Stromal cell of bone marrow (primary cell): ENCODE measurements at places on chromosomes 4 and X.

- no peak for DNase-seq
These were observed 105.5 kb upstream of the SPOCK3 start for GRCh38 chr4:167339781-167340180.

DNA sequence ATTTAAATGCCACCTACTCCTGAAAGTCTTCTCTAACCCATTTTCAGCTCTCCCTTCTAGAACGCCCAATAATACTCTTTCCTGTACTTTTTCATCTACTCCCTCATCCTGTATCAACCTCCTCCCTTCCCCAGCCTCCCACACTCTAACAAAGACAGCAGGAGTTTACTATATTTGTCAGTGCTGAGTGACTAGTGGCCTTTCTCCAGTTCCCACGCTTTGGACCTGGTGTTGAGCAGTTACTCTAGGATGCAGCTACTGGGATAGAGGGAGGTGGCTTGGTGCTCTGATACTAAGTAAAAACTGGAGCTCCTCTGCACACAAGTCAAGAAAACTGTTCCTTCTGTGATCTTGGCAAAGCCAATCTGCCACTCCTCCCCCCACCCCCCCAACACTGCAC lies 36.1 kb upstream of the KLHL13 start:
- no peak for DNase-seq

DNA sequence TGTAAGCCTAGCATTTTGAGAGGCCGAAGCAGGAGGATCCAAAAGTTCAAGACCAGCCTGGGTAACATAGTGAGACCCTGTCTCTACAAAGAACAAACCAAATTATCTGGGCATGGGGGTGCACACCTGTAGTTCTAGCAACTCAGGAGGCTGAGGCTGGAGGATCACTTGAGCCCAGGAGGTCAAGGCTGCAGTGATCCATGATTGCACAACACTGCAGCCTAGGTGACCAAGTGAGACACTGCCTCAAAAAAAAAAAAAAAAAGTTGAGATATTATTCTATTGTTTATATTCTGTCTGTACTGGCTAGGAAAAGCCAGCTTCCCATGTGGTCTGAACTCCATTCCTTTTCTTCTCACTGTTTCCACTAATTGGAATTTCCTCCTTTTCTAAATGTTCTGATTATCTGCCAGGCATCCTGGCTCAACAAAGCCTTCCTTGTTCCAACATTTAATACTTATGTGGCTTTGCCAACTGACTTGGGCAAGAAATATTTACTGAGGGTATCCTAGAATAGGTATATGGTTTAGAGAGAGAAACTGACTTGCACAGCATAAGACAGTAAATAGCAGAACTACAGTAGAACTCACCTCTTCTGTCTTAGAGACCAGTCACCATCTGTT lies 175.2 kb upstream of the ADAMTS3 start:
- DNase-seq = no peak

DNA sequence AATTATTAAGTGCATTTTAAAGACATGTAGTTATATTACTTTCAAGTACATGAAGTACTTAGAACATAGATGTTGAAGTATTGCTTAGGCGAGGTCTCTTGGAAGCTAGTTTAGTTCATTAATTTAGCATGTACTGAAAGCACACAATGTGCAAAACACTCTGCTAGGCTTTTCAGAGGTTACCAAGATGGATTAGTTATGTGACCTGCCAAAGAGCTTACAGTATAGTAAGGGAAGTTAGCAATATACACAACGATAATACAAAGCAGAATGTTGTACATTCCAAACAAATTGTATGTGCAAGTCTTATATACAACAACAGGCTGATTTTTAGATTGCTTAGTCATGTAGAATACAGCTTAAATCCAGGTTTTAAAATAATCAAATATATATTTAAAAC lies 118.5 kb upstream of the NRK start:
- DNase-seq = no peak

DNA sequence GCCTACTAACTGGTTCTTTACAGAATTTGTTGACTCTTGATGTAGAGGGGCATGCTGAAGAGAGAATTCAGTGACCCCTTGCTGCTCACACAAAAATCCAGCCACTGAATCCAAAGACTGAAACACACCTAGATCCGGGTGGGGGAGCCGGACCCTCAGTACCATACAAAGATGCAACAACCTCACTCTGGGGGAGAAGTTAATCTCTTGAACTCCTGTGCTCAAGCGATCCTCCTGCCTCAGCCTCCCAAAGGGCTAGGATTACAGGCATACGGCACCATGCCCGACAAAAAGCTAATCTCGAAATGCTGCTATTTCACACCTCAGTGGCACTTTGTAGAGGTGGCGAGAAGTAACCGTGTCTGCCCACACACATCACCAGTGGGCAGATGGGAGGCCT lies 88.8 kb upstream of the HELT start:
- DNase-seq = no peak

- no peak for DNase-seq
These were observed 3.6 kb upstream of the CENPE start for GRCh38 chr4:103201724-103202123.
